ENCODE measurements at places on chromosomes 6 and 20. TPM values are rescaled to one million over a fixed set of nuclear protein-coding genes. Genes with fewer than 3 reads are reported as not detected.

PKIG gene
- total RNA-seq, result 42.5 TPM

POU3F2 gene
- 0.41 TPM for total RNA-seq

AGPAT1 gene
- total RNA-seq, result 12.9 TPM

GRCh38 chr6:45644720-45645119 lies 267.0 kb upstream of the SUPT3H start:
- no peak for DNase-seq

- DNase-seq, result no peak
These were observed 2.8 kb downstream of the SLC12A5 start for GRCh38 chr20:46031701-46032254.

DNA sequence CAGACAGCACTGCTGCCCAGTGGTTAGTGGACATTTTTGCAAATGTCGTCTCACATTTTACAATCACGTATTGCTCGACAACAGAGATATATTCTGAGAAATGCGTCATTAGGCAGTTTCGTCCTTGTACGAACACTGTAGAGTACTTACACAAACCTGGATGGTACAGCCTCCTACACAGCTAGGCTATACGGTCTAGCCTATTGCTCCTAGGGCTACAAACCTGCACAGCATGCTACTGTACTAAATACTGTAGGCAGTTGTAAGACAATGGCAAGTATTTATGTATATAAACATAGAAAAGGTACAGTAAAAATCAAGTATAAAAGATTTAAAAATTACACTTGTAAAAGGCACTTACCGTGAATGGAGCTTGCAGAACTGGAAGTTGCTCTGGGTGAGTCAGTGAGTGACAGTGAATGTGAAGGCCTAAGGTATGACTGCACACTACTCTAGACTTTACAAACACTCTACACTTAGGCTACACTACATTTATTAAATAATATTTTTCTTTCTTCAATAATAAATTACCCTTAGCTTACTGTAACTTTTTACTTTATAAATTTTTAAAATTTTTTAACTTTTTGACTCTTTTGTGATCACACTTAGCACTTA lies 43.1 kb downstream of the ALDH5A1 start:
- no peak for DNase-seq

DNA sequence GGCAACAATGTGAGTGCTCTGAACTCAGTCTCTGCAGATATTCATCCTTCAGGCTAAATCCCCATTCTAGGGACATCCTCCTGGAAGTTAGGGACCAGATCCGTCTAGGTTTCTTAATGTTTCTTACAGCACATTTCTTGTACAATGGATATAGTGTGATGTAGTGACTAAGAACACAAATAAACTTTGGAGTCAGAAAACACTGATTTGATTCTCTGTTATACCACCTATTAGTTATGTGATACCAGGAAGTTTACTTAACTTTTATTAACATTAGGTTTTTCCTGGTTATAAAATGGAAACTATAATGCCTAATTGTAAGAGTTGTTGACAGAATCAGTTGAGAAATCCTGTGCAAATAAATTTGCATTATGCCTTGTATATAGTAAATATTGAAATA lies 57.6 kb upstream of the KCNQ5 start:
- no peak for DNase-seq

All from tongue (tissue), 3 donors.